ENCODE measurements at places on chromosomes 12 and 14.

- no peak for DNase-seq
These were observed 6.7 kb upstream of the SLC10A1 start for GRCh38 chr14:69803753-69804152.

DNA sequence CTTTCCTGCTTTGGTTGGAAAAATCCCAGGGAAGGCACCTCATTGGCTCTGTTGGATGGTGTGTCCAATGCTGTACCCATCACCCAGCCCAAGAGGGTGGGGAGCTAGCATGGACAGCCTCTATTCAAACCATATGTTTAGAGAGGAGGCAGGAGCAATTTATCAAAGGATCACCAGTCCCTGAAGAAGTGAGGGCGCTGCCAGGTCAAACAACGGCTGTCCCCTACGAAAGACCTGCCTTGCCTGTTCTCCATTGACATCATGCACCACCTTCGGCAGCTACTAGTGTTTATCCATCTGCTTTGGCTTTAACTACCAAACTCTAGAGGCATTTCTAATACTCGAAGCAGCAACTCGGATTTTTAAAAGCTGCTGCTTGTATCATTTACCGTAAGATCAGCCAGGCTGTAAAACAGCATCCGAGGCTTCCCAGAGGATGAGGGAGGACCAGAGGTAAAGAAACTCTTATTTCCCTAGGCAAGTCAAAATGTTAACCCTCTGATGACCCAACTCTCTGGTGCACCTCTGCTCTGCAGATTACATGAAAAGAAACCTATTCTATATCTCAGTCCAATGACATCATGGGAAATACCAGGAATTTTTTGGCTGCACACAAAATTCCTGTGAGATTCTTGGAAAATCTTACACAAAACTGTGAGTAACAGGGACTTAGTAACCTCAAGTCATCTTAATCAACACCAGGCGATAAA is 720.9 kb upstream of the TBX3 start:
- no peak for DNase-seq

- no peak for DNase-seq
These were observed 36.0 kb upstream of the SNX6 start for GRCh38 chr14:34665785-34666435.

GRCh38 chr14:61620130-61620946 is 75.0 kb upstream of the HIF1A start:
- no peak for DNase-seq

- DNase-seq: no peak
These were observed 24.6 kb upstream of the YBX3 start for GRCh38 chr12:10747730-10748129.

DNA sequence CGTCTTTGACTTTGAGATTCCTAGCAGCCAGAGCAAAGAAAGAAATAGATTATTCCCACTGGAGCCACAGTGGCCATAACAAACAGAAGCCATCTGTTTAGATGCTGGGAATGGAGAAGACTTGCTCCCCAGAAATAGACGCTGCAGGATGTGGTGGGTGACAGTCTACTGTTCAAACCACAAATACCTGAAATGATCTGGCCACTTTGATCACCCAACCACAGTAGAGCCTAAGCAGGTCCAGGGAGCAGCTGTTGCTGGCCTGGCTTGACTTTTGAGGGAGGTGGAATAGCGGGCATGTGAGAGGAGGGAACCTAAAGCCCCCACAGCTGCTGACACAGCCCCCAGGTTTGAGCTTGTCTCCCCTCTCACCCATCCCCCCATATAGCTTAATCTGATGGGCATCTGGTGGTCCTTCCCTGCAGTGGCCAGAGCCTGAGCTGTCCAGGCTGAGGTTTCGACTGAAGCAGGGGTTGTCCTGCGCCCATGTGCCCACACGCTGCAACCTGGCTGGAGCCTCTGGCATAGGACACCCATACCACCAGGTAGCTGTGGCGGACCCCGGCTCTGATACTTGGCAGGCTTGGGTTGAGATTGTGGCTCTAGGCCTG is 38.7 kb downstream of the SH2B3 start:
- DNase-seq: no peak

DNA sequence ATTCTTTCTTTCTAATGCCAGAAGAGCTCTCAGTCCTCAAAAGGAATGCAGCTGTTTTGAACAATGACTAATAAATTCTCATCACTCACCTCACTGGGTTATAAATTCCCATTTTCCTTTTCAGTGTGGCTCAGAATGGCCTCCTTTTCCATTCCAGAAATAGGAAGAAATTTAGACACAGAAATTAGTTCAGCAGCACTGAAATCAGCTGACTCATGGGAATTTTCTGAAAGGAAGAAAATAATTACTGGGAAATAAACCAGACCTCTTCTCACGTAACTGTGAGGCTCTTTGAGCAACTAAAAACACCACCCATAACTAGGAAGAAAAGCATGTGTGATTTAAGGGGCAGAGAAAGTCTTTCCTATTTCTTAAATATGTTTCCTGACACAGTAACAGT is 23.8 kb downstream of the CD163 start:
- DNase-seq: no peak

GRCh38 chr12:75852143-75852542 is 179.4 kb downstream of the PHLDA1 start:
- no peak for DNase-seq

- DNase-seq: no peak
These were observed 43.1 kb upstream of the GXYLT1 start for GRCh38 chr12:42187799-42188198.

GRCh38 chr14:105473677-105474482 is 741 bp upstream of the CRIP2 start:
- DNase-seq: peak; percentile 49

- no peak for DNase-seq
These were observed 25.5 kb downstream of the RASAL1 start for GRCh38 chr12:113109872-113110599.

DNA sequence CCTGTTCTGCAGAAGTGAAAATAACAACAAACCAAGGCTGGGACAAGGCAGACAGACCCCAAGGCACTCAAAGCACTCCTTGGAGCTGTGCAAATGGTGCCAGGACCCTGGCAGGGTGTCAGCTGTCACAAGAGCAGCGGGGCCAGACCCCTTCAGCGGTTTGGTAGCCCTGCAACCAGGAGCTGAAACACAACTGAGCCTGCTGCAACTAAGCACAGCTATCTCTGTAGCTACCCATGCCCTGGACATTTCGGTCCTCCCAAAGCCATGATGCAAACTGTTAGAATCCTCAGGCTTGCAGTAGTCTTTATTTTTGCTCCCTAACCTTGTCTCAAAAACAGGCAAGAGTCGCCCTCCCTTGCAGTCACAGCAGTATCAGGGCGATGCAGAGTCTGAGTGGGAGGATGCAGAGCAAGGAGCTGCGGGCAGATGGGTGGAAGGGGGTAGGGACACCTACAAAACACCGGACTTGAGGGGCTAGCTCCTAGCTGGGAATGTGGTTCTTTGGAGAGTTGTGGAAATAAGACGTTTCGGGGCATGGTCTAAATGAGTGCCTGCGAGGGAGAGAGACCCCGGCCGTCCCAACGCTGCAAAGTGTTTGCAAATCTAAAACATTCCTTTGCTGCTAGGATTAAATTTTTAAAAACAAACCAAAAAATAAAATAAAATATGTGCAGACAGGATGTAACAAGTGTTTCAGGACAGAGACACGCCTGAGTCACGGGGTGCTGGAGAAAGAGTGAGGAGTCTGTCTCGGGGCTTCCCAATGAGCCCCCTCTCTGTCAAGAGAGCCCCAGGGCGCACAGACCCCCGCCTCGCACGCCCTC is 1.0 kb downstream of the NUAK1 start:
- no peak for DNase-seq

- no peak for DNase-seq
These were observed 50.5 kb upstream of the HIF1A start for GRCh38 chr14:61644834-61645233.

GRCh38 chr14:56759094-56759493 is 51.2 kb downstream of the OTX2 start:
- DNase-seq: no peak

GRCh38 chr14:72535485-72535884 is 358.4 kb downstream of the DPF3 start:
- no peak for DNase-seq

DNA sequence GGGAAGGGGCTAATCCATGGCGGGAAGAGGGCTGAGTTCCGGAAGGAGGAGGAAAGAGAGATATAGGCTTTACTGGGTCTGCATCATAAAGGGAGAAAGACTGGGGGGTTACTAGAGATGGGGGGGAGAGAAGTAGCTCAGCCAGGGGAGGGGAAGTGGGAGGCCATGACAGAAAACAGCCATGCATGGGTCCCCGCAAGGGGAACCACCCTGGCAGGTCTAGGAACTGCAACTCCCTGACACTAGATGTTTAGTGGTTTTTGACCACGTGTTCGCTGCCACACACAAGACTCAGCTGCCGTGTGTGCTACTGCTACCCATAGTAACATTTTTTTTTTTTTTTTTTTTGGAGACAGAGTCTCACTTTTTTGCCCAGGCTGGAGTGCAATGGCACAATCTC is 145.0 kb downstream of the RIMBP2 start:
- no peak for DNase-seq

DNA sequence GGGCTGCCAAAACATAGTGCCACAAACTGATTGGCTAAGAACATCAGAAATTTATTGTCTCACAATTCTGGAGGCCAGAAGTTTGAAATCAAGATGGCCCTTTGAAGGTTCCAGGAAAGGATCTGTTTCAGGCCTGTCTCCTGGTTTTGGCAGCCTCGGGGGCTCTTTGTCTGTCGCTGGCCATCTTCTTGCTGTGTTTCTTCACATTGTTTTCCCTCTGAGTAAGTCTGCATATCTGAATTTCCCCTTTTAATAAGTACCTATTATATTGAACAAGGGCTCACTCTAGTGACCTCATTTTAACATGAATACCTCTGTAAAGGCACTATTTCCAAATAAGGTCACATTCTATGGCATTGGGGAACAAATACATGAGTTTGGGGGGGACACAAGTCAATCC is 467.1 kb upstream of the MGAT4C start:
- DNase-seq: no peak

GRCh38 chr14:93857081-93857480 is 68.8 kb upstream of the PRIMA1 start:
- DNase-seq: no peak

GRCh38 chr12:7142809-7143465 is 12.8 kb downstream of the CLSTN3 start:
- DNase-seq: no peak

GRCh38 chr12:68529466-68529865 is 81.2 kb upstream of the RAP1B start:
- DNase-seq: no peak

- no peak for DNase-seq
These were observed 254.2 kb downstream of the ZFP36L1 start for GRCh38 chr14:68538639-68539038.

- DNase-seq: no peak
These were observed 370.2 kb downstream of the TMEM117 start for GRCh38 chr12:44206045-44206444.

- DNase-seq: no peak
These were observed 136.0 kb downstream of the LMNTD1 start for GRCh38 chr12:25417071-25417470.

- no peak for DNase-seq
These were observed 75.2 kb downstream of the LRRC74A start for GRCh38 chr14:76901171-76902055.

GRCh38 chr14:88232771-88233170 is 90.3 kb downstream of the KCNK10 start:
- no peak for DNase-seq

DNA sequence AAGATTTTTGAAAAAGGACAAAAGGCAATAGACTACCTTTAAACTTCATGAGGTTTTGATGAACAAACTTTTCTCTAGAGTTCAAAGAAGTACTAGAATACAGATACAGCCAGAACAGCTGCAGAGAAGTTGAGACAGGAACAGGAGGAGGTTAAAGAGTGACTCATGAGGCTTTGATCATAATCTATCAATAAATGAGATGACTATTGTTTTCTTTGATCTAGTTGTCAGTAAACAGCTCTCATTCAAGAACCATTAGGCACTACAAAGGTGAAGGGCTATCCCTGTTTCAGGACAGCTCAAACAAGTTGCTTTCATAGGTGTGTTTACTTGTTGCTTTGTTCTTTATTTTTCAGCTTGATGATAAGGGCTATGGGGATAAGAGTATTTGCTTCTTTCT is 2.4 kb downstream of the WASHC3 start:
- no peak for DNase-seq

GRCh38 chr14:52108823-52109222 is 40.0 kb upstream of the NID2 start:
- DNase-seq: no peak

DNA sequence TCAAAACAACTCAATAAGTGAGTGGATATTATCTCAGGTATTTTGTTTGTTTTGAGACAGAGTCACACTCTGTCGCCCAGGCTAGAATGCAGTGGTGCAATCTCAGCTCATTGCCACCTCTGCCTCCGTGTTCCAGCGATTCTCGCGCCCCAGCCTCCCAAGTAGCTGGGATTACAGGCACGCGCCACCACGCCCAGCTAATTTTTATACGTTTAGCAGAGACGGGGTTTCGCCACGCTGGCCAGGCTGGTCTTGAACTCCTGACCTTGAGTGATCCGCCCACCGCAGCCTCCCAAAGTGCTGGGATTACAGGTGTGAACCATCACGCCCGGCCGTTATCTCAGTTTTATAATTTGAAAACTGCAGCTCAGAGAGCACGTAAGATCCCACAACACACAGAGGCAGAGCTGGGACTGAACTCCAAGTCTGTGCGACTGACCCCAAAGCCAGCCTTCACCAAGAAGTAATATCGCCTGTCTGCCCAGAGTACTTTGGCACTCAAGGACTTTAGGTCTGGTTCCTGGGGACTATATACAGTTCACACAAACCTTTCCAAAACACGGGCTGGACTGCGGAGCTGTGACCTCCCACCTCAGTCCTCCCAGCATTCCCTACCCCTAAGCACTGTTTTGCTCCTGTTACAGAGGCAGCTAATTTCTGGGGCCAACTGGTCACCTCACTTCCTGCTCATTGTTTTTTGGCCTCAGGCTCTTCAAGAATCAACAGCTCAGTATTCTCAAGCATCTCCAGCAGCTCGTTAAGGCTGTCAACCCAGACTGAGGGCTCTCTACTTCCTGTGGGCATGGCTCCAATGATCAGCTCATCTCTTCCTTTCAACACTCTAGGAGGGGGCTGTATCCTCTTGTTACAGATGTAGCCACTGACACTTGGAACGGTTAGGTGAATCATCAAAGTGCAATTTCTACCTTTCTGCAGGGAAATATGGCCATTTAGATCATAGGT is 22.5 kb downstream of the TESC start:
- no peak for DNase-seq

- no peak for DNase-seq
These were observed 212.1 kb upstream of the BTG1 start for GRCh38 chr12:92357584-92358261.

GRCh38 chr14:102878174-102878969 is 44.1 kb upstream of the AMN start:
- DNase-seq: no peak

DNA sequence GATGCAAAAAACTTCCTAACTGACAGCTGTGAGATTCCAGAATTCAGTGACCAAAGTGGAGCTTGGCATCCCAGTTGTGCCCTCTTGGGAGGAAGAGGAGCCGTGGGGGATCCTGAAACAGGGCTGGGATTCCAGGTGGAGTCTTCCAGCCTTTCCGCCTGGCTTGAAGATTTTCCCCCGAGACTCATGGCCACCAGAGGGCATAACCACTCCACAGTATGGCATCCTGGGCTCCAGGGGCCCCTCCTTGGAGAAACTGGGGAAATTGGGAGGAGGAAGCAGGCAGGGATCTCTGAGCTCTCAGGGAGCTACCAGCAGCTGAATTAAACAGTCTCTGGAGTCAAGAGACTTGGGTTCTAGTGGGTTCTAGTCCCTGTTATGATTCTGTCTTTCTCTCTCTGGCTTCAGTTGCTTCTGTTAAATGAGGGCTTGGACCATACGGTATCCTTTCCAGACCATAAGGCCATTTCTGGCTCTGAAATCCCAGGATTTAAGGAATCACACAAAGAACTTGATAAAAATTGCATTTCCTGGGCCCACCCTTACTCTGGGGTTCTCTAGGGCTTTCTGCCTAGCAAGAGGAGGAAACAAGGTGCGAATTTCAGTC is 2.6 kb upstream of the TAMALIN start:
- DNase-seq: no peak

All from stimulated activated CD4-positive, alpha-beta T cell treated with anti-CD3 and anti-CD28 coated beads, Interleukin-1b, Interleukin-23, amount 100 ng/mL, for 1 hour (primary cell).